Lower lobe of right lung (tissue), 2 donors: ENCODE measurements at places on chromosomes 3 and 15. TPM values are rescaled to one million over a fixed set of nuclear protein-coding genes. Genes with fewer than 3 reads are reported as not detected.

DNA sequence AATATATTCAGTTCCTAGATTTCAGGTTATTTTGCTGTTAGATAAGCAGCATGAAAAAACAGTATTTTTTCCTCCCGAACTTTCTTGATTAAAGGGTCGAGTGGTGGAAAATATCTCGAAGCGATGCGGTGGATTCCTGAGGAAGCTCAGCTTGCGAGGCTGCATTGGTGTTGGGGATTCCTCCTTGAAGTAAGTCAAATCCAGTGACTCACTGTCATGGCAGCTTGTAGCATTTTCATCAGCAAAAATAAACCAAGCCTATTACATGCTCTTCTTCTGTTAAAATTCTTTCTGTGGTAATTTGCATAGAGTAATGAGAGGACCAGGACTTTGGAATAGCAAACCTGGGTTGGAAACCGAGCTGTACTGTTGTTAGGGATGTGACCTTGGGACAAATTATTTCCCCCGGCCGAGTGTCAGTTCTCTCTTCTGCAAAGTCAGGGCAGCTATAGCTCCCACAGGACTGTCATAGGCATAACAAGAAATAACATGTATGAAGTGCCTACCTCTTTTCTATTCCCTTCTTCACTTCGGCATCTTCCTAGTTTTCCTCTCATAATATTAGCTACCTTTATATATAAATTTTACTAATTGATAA is 75.6 kb downstream of the UBP1 start:
- no peak for DNase-seq
- no peak overlapping the region for H3K27ac ChIP-seq
- no peak overlapping the region for H3K4me3 ChIP-seq
- H3K36me3 ChIP-seq: no peaks in the 10 kb centered on the region

The LYZL4 gene
- not detected for total RNA-seq

DNA sequence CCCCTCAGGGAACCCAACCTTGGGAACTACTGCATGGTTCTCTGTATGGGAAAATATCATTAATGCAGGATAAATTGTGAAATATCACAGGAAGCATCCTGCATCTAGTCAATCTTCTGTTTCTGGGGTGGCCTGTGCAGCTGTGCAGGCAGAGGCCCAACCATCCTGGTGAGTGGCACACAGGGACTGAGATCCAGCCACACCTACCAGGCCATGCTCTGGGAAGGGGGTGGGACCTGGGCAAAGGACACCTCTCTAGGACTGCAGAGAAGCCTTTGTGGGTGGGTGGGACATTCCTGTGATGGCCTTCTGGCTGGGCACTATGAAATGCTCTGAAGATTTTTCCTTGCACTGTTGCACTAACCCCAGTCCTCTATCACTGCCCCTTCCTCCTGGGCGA is 26.8 kb downstream of the CCRL2 start:
- H3K27ac ChIP-seq: no peak overlapping the region
- H3K4me1 ChIP-seq: no peaks in the 10 kb centered on the region
- no peaks in the 10 kb centered on the region for H3K27me3 ChIP-seq
- H3K36me3 ChIP-seq: no peaks in the 10 kb centered on the region

- H3K4me1 ChIP-seq: no peaks in the 10 kb centered on the region
- no peak overlapping the region for H3K4me3 ChIP-seq
- no peak overlapping the region for H3K27ac ChIP-seq
- no peaks in the 10 kb centered on the region for H3K27me3 ChIP-seq
- no peak for DNase-seq
- H3K36me3 ChIP-seq: no peaks in the 10 kb centered on the region
These were observed 1586.6 kb downstream of the SI start for GRCh38 chr3:163491714-163492113.

- no peaks in the 10 kb centered on the region for H3K27me3 ChIP-seq
- no peaks in the 10 kb centered on the region for H3K36me3 ChIP-seq
- H3K4me1 ChIP-seq: peaks cover 18% of the 10 kb centered on the region
- no peak overlapping the region for H3K27ac ChIP-seq
These were observed 16.9 kb upstream of the UTS2B start for GRCh38 chr3:191347228-191347627.

DNA sequence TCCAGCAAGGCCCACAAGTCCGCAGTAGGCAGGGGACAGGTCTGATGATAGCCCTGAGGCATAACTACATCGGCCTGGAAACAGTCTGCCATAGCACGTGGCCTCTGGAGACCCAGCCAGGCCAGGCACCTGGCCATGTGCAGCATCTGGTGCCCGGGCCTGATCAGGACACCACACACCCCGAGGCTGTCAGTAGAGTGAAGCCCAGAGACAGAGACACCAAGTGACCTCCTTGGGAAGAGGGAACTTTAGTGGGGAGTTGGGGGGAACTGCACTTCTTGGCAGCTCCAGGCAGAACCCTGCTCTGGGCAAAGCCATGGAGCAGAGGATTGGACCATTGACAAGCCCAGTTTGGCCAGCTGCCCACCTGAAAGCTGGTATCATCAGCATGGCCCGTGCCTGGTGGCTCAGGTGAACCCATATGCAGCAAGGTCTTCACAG is 1.2 kb downstream of the SHISA5 start:
- DNase-seq: peak; percentile 57
- H3K4me3 ChIP-seq: peak overlapping the region; percentile 80

- H3K27ac ChIP-seq: no peak overlapping the region
- H3K4me1 ChIP-seq: no peaks in the 10 kb centered on the region
- H3K4me3 ChIP-seq: no peak overlapping the region
- no peak for DNase-seq
- H3K36me3 ChIP-seq: no peaks in the 10 kb centered on the region
These were observed 86.1 kb upstream of the BCL6 start for GRCh38 chr3:187831125-187832051.

DNA sequence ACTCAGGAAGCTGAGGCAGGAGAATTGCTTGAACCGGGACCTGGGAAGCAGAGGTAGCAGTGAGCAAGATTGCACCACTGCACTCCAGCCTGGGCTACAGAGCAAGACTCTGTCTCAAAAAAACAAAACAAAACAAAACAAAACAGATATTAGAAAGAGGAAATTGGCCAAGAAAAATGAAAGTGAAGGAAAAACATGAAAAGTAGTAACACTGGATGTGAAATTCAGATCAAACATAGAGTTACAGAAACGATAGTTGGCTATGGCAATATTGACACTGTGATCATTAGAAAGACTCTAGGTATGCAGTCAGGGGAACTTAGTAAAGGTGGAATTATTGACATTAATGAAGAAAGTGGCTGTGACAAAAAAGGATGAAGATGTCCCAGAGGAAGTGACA is 13.2 kb upstream of the TIPARP start:
- no peak overlapping the region for H3K4me3 ChIP-seq
- H3K27ac ChIP-seq: no peak overlapping the region
- H3K4me1 ChIP-seq: peaks cover 22% of the 10 kb centered on the region
- no peak for DNase-seq
- H3K36me3 ChIP-seq: no peaks in the 10 kb centered on the region

- no peak for DNase-seq
- H3K4me1 ChIP-seq: no peaks in the 10 kb centered on the region
- H3K27ac ChIP-seq: no peak overlapping the region
These were observed 748.7 kb upstream of the CFAP20DC start for GRCh38 chr3:59798372-59799086.

DNA sequence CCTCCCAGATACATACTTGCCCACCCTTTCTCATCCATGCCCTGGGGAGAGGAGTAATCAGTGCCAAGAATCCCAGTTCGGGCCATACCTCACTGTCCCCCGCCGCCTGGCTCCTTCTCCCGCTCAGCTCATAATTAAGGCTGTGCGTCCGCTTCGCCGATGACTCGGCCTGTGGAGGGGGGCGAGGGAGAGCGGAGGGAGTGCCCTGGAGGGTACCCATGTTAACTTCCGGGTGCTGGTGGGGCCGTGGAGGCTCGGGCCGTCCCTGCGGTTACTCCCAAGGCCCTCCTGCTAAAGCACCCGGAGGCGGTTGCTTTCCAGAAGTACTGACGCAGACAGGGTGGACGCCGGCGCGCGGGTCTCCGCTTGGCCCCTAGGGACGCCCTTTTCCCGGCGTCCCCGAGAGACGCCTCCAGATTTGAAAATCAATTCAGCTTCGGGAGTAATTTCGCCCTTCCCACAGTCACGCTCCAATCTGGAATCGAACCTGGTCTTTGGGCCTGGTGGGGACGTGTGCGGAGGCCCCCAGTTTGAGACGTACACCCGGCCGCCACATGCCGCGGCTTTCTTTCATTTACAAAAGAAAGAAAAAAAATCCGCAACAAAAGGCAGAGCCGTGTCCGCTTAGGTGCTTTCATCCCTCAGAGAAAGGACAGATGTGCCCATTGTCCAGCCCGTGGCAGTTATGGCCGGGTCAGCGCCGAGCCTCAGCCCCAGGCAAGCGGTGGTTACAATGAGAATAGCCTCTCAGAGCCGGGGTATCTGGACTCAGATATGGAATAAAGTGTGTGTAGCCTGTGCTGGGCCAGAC is 1.0 kb upstream of the ONECUT1 start:
- peak; percentile 44 for DNase-seq
- H3K27ac ChIP-seq: no peak overlapping the region
- peaks cover 92% of the 10 kb centered on the region for H3K27me3 ChIP-seq
- peaks cover 18% of the 10 kb centered on the region for H3K4me1 ChIP-seq
- peak overlapping the region; percentile 50 for H3K4me3 ChIP-seq

DNA sequence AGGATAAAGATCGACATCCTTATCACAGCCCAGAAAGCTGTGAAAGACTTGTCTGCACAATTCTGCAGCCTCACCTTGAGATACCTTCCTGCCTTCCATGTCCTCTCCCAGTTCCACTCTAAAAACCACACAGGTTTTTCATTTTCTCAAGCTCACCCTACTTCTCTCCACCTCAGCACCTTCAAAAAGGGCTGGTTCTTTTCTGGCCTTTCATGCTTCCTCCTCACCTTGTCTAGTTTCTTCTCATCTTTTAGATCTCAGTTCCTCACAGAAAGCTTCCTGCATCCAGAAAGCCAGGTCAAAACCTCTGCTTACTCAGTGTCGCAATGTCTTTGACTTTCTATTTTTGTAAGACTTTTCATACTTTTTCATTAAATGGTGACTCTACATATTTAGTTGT is 140.2 kb upstream of the STT3B start:
- no peaks in the 10 kb centered on the region for H3K36me3 ChIP-seq
- no peak for DNase-seq
- no peaks in the 10 kb centered on the region for H3K27me3 ChIP-seq
- no peaks in the 10 kb centered on the region for H3K4me1 ChIP-seq
- H3K27ac ChIP-seq: no peak overlapping the region

The SUCLG2 gene
- total RNA-seq: 50.7 TPM

- H3K4me3 ChIP-seq: no peak overlapping the region
- H3K27me3 ChIP-seq: no peaks in the 10 kb centered on the region
- H3K27ac ChIP-seq: no peak overlapping the region
- DNase-seq: no peak
- no peaks in the 10 kb centered on the region for H3K36me3 ChIP-seq
- no peaks in the 10 kb centered on the region for H3K4me1 ChIP-seq
These were observed 758.4 kb upstream of the ROBO1 start for GRCh38 chr3:80526153-80526552.

- no peak for DNase-seq
- no peaks in the 10 kb centered on the region for H3K4me1 ChIP-seq
- no peak overlapping the region for H3K27ac ChIP-seq
- no peak overlapping the region for H3K4me3 ChIP-seq
- no peaks in the 10 kb centered on the region for H3K36me3 ChIP-seq
These were observed 445.3 kb upstream of the ROBO1 start for GRCh38 chr3:80213086-80213485.

GRCh38 chr3:73536336-73536895 is 88.3 kb downstream of the PDZRN3 start:
- no peak overlapping the region for H3K4me3 ChIP-seq
- no peak for DNase-seq
- no peak overlapping the region for H3K27ac ChIP-seq
- H3K36me3 ChIP-seq: no peaks in the 10 kb centered on the region
- H3K27me3 ChIP-seq: no peaks in the 10 kb centered on the region

DNA sequence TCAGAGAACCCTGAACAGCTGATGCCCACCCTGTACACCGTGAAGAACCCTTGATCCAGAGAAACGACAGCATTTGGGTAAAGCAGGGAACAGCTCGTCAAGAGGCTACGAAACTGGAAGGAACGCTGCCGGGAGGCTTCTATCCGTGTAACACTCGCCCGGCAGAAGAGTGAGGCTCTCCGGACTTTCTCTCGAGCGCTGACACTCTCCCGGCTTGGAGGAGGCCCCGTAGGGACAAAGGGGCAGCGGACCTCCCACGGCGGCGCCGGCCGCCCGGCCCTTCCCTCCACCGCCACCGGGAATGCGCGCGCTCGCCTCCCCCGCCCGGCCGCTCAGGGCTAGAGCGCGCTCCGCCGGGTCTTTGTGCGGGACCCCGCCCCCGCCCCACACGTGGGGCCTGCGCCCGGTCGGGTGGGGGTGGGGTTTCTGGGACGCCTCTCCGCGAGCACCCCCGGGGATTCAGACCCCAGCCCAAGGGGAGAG is 1.7 kb downstream of the HYAL2 start:
- DNase-seq: peak; percentile 86
- H3K27ac ChIP-seq: peak overlapping the region; percentile 98
- H3K4me3 ChIP-seq: peak overlapping the region; percentile 91
- peaks cover 88% of the 10 kb centered on the region for H3K4me1 ChIP-seq
- peaks cover 45% of the 10 kb centered on the region for H3K36me3 ChIP-seq
- H3K27me3 ChIP-seq: no peaks in the 10 kb centered on the region

DNA sequence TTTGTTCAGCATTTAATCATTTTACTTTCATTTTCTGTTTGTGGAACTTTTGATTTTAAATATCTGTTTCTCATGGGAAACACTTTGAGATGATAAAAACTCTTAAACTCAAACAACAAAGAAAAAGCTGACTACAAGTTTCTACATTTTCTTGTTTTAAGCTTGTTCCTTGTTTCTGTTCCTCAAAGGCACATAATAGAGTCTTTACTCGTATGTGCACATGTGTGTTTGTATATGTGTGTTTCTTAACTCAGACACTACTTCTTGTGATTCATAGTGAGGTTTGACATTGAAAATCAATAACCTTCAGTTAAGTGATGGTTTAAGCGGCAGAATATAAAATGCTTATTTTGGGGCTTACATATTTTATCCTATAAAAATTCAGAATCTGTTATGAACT is 786.7 kb upstream of the EPHA6 start:
- H3K27ac ChIP-seq: no peak overlapping the region
- H3K27me3 ChIP-seq: no peaks in the 10 kb centered on the region
- no peak overlapping the region for H3K4me3 ChIP-seq
- no peaks in the 10 kb centered on the region for H3K36me3 ChIP-seq
- H3K4me1 ChIP-seq: no peaks in the 10 kb centered on the region
- no peak for DNase-seq

- H3K4me3 ChIP-seq: no peak overlapping the region
- no peaks in the 10 kb centered on the region for H3K27me3 ChIP-seq
- H3K36me3 ChIP-seq: no peaks in the 10 kb centered on the region
These were observed 33.0 kb downstream of the ALDH1L1 start for GRCh38 chr3:126147147-126147931.

The CCR4 gene
- 0.92 TPM for total RNA-seq

DNA sequence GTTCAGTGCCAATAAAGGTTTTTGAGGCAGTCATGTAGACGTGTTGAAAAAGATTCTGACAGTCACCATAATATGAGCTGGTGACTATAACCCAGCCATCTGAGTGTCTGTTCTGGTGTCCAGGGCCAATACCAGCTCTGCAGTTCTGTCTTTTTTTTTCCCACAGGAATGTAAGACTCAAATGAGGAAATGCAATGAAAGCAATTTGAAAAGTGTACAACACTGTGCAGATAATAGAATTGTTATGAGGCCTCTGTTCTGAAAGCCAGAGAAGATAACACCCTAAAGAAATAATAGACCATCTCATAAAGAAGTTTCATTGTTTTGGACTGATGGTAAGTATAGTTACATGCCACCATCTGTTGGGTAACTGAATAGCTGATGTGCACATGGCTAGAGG is 57.1 kb downstream of the CLDN1 start:
- no peaks in the 10 kb centered on the region for H3K4me1 ChIP-seq
- H3K36me3 ChIP-seq: no peaks in the 10 kb centered on the region
- no peak for DNase-seq
